Inflammatory macrophage treated with lipopolysaccharide for 4 hours (primary cell): ENCODE measurements at places on chromosomes 6 and 20.

- no peak for DNase-seq
Measured at GRCh38 chr6:40160826-40161225, 226.6 kb upstream of the MOCS1 start.

DNA sequence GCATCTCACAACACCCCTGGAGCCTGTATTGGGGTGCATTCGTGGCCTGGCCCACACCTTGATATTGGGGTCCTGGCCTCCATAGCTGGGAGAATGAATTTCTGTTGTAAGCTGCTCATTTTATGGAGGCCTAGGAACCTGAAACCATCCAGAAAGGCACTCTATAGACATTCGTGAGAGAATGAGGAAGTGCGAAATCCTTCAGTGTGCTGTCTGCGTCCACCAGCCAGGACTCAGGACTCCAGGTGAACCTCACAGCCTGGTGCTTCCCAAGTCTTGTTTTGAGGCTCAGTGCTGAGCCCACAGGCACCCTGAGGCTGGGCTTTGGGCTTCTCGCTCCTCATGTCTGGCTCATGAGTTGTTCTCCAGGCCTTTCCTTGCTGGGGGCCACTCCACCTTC is 11.9 kb upstream of the RBBP8NL start:
- DNase-seq, result no peak

- no peak for DNase-seq
Measured at GRCh38 chr6:96862560-96862959, 25.3 kb upstream of the GPR63 start.

DNA sequence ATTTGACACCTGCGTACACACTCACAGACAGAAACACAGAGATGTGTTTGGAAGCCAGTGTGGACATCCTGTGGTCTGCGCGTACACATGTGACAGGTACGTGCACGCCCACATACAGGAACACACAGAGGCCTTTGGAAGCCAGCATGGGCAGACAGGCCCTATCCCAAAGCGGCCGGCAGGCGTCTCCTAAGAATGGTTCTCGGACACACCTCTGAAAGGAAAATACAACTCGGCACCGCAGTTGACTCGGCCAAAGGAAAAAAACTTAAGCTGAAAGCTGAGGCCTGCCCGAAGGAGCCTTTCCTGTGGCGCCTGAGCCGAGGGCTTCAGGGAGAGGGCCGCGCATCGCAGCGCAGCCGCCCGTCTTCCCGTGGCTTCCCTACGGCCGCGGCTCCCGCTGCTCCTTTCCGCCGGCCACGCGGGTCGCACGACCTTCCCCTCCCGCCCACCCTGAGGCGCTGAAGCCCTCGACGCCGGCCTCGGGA is 1.4 kb upstream of the CEP43 start:
- peak; percentile 72 for DNase-seq

DNA sequence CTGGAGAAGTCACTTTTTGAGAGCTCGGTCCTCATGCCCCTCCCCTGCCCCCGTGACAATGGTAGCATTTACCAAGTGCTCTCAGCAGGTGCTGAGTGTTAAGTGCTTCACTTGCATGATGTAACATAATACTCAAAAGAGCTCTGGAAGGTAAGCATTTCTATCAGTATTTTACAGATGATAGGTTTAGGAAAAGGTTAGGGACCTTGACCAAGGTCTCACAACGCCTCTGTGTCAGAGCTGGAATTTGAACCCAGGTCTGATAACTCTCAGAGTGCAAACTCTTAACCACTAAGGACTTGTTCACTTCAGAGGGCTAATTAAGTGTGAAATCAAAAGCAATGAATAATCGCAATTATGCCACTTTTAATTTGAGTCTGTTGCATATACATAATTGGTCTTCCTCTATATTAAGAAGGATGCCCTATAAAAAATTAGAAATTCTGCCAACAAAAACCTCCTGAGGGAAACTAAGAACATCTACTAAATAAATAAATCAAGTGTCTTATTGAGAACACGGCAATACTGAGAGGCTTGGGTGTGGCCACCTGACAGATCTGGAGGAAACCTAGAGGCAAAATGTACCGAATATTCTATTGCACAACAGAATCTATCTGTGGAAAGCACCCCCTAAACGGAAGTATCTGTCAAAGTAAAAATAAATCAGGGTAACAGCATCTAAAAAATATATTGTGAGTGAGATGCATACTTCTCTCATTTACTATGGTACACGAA is 109.8 kb downstream of the BACH2 start:
- DNase-seq, result no peak

GRCh38 chr20:4814696-4815252 is 93.1 kb downstream of the PRND start:
- DNase-seq, result peak; percentile 96

DNA sequence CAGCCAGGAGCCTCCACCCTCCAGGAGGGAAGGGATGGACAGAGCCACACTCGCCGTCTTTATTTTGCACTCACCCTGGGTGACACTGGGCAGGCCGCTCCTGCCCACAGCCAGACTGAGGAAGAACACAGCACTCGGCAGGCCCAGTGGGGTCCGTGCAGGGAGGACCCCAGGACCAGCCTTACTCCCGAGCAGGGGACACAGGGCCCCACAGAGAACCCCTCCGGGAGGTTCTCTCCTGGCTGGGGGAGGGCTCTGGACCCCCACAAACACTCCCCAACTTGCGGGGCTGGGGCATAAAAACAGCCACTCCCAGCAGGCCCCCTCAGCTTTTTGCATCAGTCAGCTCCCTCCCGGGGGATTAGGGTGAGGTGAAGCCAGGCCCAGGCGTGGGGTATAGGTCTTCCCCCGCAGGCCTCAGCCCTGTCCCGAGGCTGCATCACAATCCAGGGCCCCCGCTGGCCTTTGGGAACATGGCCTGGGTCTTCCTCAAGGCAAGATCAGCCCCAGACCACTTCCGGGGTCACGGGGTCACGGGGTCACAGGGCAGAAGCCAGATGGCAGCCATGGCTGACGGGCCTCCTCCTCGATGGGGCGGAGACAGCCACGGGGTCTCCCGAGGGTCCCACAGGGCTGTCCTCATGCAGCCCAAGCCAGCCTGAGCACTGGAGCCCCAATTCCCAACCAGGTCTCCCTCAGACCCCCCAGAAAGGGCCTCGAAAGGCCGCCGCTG is 3.2 kb downstream of the TNFRSF6B start:
- DNase-seq, result no peak

- no peak for DNase-seq
Measured at GRCh38 chr20:18743665-18744440, 69.7 kb upstream of the SCP2D1 start.

DNA sequence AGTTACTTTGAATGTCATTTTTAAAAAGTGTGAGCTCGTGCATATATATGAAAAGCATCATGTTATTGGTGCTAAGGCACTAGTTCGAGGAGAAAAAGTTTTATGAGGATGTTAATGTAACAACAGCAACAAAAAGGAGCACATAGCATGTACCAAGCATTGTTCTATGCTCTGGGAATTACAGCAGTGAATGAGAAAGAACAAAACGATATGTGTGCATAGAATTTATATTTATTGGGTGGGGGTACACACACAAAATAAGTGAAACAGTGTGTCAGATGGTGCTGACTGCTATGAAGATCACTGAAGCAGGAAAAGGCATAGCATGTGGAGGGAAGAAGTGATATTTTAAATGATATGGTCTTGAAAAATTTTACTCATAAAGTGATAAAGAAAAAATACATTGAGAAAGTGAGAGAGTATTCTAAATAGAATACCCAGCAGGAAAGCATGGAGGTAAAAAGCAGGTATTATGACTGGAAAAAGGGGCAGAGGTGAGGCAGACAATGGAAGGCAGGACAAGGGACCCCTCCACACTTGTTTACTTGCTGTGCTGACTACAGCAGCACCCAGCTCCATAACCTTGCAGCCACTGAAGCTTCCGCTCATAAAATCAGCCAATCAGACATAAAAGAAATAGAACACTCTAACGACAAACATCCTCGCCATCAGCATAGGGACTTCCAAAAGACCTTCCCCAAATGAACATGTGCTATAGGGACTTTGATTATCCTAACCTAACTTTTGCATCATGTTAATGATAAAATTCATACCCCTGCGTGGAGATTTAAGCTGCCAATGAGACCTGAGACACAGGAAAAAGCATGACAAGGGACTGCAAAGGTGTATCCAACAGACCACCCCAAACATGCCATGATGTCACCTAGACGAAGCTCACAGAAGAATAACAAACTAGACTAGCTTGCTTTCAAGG is 119.9 kb downstream of the HFE start:
- no peak for DNase-seq

GRCh38 chr6:20632696-20633095 is 98.4 kb downstream of the CDKAL1 start:
- DNase-seq, result no peak

GRCh38 chr20:38932457-38933120 is 6.4 kb downstream of the FAM83D start:
- DNase-seq, result no peak

- no peak for DNase-seq
Measured at GRCh38 chr20:23214903-23215302, 128.8 kb upstream of the CD93 start.

- no peak for DNase-seq
Measured at GRCh38 chr6:100968949-100969348, 87.8 kb upstream of the ASCC3 start.

DNA sequence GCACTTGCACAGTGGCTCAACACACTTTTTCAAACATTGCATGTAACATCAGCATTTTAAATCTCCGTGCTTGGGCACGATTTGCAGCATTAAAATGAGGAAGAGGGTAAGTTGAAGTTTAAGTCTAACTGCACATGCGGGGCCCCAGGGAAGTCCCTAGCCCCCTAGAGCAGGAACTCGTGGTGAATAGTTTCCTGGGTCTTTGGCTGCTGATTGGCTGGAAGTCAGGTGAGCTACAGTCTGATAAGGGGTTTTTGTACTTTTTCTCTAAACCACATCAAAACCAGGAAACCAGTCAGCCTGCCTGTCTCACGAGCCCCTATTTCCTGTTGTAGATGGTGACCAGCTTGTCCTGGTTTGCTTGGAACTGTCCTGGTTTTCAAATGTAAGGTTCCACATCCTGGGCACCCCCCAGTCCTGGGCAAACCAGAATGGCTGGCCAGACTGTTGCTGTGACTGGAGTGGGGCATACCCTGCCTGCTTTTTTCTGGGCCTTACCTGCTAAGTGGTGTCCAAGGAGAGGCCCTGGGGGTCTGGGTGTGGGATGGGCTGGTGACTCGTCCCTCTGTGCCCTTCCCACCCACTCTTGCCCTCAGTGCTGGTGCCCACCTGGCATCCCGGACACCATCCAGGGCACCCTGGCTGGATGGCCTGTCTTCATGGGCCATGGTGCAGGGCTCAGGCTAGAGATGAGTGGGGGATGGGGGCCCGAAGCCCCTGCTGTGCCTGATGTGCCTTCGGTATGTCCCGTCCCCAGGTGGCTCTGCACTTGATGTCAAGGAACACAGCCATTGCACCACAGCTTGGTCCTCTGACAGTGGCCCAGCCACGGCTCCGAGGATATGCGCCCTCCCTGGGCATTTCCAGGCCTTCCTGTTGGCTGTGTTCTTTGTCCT is 31.8 kb downstream of the SUN5 start:
- peak; percentile 36 for DNase-seq

DNA sequence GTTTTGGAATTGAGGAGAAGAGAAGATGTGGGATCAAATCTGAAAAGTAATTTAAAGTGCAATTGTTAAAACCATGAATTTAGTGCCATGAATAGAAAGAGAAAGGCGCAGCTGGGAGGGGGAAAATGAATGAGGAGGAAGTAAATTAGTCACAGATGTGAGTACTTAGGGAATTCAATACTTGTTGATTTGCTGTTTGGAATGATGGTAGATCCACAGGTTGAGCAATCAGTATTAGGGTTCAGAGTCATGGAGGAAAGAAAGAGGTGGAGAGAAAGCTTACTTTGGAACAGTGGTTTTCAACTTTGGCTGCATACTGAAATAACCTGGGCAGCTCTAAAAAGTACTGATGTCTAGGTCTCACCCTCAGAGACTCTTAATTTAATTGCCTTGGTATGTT is 229.7 kb upstream of the ASCC3 start:
- DNase-seq, result no peak

DNA sequence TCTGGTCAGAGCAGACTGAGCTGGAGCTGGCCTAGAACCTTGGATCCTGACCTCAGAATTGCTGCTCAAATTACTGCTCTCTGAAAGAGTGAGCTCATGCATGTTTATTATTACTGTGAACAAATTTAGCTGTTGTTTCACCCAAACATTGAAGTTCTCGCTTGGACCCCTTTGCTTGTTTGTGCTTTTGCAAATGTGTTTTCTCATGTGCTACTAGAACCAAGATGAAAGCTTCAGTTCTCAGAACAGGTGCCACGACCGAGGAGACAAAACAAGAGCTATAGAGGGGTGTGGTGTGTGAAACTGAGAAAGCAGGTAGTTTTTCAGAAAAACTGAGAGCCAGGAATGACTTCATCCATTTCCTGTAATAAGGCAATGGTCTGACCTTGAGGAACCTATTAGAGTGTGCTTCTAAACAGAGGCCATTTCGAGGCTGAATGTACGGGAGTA is 50.0 kb upstream of the ESR1 start:
- DNase-seq, result no peak

DNA sequence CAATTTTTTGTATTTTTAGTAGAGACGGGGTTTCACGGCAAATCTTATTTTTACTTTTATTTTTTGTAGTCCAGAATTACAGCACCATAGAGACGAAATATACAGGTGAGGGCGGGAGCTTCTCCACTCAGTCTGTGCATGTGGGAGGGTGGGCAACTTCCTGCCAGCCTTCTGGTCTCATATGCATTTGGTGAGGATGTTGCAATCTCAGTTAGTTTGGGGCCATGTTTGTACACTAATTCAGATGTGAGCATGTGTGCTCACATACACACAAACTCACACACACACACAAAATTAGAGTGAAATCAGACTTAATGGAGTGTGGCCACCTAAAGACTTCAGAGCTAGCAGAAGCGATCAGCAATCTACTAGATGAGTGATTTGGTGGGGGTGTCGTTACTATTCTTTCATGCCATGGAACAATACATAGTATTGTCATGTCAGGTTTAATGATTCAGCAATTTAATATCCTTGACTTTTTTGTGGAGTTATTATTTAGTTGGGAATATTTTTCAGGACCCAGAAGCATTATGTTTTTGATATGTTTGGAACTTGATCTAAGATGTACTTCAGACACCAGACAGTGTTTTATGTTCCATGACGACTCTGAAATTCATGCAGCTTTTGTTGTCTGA is 78.0 kb upstream of the BMP2 start:
- DNase-seq, result no peak

- no peak for DNase-seq
Measured at GRCh38 chr6:140225701-140226436, 851.4 kb upstream of the CITED2 start.
